Suppressor macrophage (primary cell): ENCODE measurements at places on chromosomes 7 and 10.

- DNase-seq: no peak
Measured at GRCh38 chr10:105291571-105291970, 650.5 kb downstream of the SORCS3 start.

- peak; percentile 37 for DNase-seq
Measured at GRCh38 chr10:130300608-130301020, 164.4 kb downstream of the GLRX3 start.

DNA sequence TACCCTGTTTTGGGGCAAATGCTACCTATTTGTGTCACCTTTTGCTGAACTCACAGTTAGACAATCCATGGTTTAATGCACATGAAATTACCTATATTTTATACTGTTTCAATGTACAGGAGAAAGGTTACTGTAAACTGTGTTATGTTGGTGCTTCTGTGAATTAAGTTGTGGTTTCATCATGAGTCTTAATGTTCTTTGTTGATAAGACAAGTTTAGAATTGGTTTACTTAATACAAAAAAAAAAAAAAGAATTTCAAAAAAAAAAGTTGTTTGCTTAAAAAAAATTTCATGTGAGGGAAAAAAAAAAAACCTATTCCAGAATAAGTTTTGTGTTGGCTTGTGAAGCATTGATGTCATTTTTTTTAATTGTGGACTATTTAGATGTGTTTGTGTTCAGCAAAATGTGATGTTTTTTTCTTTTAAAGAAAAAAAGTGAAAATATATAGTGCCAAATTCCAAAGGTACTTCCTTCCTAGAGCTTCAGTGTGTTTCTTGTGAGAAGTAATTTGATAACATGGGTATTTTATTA, 280.3 kb downstream of the USP6NL start:
- DNase-seq: no peak

DNA sequence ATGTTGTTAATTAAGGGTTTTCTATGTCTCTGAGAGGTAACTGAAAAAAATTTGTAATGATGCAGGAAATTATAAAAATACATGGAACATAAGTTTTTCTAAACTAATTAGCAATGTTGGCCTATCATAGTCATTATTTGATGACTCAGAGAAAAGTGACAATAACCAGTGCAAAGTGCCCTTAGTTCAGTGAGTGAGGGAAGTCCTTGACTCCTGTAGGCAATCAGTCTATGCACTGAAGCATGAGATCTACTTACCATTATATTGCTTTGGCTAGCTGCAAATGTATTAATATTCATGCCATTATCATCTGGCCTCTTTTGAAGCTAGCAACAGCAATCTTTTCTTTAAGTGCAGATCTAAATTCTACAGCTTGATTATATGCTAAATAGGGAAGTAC, 40.6 kb downstream of the CCDC172 start:
- DNase-seq: no peak

DNA sequence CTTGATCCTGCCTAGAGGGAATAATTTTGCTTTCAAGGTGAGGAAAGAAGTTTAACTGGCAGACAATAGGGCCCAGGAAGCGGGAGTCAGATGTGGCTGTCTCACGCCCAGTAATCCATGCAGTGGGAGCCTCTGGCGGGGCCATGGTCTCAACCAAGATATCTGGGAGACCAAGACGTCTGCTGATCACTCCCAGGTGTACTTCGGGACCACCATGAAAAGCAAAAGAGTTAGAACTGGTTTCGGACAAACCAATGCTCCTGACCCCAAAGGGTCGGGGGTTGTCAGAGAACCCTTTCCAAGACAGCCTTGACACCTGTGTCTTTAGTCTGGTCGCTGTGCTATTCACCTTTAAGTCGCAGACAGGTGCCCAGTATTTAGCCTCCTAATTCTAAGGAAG, 256.9 kb upstream of the MBL2 start:
- no peak for DNase-seq

DNA sequence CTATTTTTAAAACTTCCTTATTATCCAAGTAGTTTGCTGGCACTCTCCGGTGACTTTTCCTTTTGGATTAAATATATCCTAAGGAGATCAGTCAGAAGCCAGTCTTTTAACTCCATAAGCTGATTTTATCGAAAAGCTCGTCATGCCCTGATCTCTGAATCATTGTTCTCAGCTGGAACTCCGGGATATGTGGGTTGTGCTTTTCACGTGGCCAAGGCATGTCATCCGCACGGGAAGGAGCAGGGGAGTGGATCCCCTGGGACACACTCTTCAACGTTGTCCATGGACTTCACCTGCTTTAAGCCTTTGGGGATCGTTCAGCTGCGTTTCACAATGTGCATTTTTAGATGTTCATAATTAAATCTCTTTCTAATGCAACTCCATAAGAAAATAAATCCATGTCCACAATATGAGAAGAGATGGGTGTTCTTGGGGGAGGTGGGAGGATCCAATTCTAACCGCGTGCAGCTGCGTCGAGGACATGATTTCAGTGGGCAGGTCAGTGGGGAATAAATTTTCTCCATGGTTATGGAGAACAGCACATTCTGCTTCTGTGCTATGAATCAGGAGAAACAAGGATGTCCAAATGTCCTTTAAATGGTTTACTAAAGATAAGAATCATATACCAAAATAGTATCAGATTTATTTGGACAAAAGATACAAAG, 229.5 kb upstream of the ADARB2 start:
- DNase-seq: no peak

DNA sequence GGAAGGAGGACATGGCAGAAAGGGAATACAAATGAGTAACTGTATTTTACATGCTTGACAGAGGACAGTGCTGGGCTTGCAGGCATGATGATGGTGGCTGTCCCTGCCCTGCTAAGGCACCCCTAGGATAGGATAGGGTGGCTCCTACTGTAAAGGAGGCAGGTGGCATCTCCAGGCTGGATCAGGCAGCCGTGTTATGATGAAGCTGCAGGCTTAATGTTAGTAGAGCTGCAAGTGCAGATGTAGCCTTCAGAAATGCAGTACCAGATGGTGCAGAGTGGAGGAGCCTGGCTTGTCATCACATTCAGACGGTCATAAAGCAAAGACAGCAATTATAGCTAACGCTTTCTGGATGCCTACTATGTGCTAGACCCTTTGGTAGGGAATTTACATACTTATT, 287.9 kb upstream of the PODXL start:
- no peak for DNase-seq

GRCh38 chr7:16512097-16512496, 14.5 kb upstream of the LRRC72 start:
- no peak for DNase-seq

DNA sequence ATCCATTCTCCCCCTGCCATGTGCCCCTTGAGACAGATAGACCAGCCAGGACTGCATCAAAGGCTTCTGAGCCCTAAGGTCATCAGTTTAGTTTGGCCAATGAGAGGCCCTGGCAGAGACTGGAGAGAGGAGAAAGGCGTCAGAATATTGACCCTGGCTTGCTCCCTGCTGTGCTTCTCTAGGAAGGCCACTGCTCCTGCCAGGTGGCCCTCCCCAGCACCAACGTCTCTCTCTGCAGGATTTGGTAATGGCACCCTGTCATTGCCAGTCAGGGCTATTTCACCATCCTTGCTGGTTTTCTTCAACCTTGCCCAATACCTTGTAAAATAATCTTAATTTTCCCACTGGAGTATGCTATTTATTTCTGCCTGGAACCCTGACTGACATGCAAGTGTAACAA, 38.8 kb upstream of the ZRANB1 start:
- no peak for DNase-seq

GRCh38 chr10:125482637-125483036, 200.3 kb downstream of the TEX36 start:
- DNase-seq: no peak

DNA sequence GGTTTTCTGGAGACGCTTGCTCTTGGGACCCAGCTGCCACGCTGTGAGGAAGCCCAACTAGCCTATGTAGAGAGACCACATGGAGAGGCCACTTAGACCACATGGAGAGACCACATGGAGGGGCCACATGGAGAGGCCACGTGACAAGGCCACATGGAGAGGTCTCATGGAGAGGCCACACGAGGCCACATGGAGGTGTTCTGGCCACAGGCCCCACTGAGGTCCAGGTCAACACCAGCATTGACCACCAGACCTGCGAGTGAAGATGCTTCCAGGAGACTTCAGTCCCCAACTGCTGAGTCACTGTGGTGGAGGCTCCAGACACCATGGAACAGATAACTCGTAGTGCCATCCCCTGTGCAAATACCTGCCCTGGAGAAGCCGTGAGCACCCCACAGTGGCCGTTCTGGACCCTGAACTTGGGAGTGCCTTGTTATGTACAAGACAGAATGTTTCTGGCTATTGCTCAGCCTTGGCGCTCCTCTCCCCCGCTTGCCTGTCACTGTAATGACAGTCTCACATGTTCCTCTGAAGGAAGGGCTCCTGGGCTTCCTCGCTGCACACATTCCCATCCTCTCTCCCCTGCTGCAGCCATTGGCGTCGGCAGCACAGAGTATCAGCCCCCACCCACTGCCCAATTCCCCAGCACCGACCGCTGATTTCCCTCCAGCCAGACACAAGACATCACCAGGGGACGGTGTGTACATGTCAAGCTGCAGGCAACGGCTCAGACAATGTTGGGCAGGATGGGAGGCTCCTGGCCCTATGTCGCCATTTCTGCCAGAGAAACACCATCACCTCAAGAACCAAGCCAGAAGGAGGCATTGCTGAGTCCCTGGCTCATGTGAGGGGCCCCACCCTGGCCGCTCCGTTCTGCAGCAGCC, 49.0 kb upstream of the TNRC18 start:
- DNase-seq: no peak

DNA sequence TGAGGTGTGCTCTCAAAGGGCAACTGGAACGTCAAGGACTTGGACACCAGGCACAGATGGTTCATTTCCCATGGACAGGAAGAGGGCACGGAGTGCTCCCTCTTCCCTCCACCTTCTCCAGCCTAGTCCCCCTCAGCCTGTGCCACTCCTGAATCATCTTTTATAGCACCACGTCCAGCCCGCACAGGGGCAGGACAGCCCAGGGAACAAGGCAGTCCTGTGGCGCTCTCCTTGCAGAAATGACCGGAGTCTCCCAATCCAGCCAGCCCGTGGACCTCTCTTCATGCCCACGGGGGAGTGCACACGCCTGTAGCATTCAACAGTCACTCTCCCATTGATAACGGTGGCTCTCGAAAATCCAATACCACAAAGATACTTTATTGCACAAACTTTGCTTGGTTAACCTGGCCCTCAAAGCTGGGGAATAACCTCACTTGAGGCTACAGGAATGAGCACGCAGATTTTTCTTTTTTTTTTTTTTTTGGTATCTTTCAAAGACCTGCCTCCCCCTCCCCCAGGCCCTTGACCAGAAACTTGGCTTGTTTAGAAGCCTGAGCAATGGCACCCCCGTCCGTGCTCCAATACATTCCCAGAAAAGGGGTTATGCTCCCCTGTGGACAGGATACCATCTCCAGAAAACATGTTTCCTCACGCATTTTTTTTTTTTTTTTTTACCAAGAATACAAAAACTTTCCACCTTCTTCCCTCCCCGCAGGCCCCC, 733 bp downstream of the PRKCQ start:
- no peak for DNase-seq

- DNase-seq: peak; percentile 40
Measured at GRCh38 chr7:29987083-29987482, 2.5 kb downstream of the SCRN1 start.

GRCh38 chr10:30915146-30915545, 116.5 kb downstream of the ZNF438 start:
- DNase-seq: peak; percentile 66

GRCh38 chr10:51422311-51423120, 276.9 kb downstream of the CSTF2T start:
- peak; percentile 50 for DNase-seq

- DNase-seq: peak; percentile 3
Measured at GRCh38 chr7:108246227-108246837, 116.2 kb upstream of the LAMB4 start.

DNA sequence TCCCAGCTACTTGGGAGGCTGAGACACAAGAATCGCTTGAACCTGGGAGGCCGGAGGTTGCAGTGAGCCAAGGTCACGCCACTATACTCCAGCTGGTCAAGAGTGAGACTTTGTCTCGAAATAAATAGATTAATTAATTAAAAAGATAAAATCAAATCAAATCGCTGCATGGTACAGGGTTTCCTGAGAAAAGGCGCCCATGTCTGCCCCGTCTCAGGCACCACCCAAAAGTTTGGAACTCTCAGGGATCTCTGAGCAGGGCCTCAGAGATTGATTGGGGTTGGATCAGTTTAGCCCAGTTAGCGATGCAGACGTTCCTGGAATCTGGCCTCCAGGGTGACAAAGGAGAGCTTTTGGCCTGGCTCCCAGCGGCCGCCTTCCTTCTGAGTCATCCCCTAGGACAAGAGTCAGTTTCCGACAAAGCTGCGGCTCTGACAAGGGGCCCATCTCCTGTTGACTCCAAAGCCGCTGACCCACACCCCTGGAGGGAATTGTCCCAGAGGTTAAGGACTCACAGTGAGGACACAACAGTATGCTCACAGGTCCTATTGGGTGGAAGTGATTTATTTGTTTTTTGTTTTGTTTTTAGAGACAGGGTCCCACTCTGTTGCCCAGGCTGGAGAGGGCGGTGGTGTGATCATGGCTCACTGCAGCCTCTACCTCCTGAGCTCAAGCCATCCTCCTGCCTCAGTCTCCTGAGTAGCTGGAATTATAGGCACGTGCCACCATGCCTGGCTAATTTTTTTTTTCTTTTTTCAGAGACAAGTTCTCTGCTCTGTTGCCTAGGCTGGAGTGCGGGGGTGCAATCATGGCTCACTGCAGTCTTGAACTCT, 6.8 kb downstream of the ORAI2 start:
- no peak for DNase-seq

DNA sequence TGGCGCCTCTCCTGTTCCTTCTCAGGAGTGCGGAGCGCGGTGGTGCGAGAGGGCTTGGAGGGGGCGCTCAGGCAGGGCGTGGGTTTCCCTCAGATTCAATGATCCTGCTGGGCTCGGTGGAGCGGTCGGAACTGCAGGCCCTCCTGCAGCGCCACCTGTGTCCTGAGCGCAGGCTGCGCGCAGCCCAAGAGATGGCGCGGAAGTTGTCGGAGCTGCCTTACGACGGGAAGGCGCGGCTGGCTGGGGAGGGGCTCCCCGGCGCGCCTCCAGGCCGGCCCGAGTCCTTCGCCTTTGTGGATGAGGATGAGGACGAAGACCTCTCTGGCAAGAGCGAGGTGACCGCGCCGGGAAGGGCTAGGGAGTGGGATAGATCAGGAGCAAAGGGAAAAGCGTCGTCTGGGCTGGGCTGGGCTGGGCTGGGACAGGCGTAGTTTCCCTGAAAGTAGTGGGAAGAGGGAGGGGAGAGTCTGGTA, 17.0 kb downstream of the FAM131B start:
- peak; percentile 75 for DNase-seq

- DNase-seq: peak; percentile 62
Measured at GRCh38 chr7:7519056-7519455, 16.6 kb downstream of the COL28A1 start.

- no peak for DNase-seq
Measured at GRCh38 chr7:151696721-151697514, 177.2 kb upstream of the RHEB start.

DNA sequence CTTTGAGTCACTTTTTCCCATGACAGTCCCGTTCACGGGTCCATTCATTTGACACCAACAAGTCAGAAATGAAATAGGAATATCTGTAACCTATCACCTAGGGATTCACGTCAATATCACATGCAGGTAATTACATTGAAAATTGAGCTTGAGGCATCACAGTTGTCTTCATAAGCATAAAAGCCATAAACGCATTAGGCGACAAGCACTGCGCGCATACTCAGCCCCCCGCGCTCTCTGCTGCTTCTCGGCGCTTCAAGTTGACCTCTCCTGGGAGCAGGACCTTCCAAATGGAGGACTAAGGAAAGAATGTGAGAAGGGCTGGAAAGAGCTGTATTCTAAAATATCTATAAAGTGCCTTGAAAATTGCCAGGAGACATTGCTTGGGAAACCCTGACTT, 130.5 kb upstream of the TNS3 start:
- no peak for DNase-seq
